ENCODE measurements at places on chromosomes 5 and 9.

DNA sequence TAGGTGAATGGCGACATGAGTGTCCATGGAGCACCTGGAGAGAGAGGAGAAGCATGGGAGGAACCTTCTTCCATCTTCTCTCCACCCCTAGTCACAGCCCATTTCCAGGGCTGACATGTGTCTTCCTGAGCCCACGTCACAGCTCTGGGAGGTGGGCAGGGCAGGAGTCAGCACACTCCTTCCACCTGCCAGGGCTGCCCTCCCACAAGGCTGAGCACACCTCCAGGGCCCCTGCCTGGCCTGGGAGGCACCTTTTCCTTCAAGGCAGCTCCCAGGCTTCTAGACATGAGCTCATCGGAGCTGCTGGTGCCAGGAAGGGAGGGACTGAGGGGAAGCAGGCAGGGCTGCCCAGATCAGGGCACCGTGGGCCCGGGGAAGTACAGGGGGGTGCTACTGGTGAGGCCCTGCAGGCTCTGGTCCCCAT is 13.6 kb upstream of the SYNPO start:
- DNase-seq = peak; percentile 32

DNA sequence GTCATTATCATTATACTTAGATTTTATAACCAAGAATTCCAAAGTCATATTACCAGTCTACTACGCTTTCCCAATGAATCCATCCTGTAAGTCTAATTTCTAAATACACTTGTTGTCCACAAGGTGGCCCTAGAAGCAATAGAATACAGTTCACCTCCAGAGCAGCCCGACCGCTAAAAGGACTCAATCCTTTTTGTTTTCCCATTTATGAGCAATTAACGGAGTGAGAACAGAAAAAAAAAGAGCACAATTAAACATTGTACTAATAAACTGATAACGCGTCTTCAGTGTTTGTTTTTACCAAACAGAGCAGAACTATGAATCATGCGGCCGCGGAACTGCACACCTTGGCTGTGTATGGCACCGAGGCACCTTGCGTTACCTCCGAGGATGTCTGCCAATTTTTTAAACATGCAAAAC is 160.7 kb upstream of the DAPK1 start:
- peak; percentile 64 for DNase-seq

DNA sequence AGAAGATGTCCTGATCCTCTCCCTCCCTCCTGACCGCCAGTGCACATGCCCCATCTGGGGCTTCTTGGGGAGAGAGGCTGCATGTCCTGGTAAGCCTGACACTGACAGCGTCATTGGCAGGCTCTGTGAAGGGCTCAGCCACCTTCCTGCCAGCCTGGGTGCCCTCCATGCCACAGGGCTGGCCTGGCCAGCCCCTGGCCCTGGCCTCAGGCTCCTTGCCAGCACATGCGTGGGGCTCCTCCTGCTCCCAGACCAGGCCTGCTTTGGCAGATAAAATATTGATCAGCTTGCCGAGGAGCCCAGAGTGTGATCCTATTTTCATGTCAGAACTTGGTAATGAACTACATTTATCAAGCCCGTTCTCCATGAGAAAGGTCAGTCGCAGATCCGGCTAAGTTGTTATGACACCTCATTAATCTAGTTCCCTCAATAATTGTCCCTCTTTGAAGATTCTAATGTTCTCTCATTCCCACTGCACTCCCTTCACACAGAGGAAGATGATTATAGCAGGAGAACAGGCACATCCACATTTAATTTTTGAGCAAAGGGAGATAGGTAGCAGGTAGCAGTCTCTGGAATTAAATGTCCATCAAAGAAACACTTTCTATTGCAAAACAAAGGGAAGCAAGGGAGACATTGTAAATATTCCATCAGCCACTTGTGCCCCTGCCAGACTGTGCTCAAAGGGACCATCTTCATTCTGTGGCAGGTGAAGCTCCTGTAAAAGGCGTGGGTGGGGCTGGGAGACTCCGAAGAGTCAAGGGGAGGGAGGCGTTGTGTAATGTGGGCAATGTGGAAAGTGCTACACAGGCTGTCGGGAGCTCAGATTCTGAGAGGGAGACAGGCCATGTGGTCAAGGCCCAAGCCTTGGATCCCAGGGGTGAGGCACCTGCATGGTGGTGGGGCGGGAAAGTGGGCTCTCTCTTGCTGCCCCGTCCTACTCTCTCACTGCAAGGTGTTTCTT is 272.0 kb downstream of the HSPA4 start:
- DNase-seq = no peak

DNA sequence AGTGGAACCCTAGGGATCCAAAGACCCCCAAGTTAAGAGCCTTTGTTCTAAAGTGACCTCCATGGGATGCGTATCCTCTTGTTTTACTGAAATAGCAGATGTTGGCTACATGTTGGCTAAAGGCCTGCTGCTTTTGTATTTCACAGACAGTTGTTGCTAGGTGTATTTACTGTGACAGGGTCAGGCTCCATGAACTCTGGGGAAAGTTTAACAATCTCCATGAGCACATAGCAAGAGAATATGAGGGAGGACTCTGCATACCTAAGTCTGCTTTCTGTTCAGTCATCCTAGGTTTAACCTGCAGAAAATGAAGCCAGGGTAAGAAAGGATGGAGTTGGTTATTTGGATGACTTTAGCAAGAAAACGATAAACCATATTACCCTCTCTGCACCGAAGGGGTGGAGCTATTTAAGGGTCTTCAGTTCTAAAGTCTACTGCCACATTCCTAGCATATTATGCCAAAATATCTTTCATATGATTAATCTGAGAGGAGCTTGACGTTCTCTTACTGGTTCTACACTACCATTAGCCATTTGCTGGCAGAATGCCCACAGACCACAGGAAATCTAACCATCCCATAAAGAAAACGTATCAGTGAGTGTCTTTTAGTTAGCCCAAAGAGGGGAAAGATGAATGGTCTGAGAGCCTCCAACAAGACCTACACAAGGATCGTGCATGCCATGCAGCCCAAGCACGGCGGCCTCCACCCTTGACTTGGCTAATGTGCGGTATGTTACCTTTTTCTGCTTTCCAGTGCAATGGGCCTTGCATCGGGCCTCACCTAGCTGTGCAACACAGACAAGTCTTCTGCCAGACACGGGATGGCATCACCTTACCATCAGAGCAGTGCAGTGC is 127.8 kb downstream of the SAXO1 start:
- no peak for DNase-seq

GRCh38 chr5:36173426-36173825 is 21.5 kb downstream of the SKP2 start:
- DNase-seq = no peak

Data from mammary epithelial cell (primary cell).